ENCODE measurements at places on chromosomes 3 and 15.

DNA sequence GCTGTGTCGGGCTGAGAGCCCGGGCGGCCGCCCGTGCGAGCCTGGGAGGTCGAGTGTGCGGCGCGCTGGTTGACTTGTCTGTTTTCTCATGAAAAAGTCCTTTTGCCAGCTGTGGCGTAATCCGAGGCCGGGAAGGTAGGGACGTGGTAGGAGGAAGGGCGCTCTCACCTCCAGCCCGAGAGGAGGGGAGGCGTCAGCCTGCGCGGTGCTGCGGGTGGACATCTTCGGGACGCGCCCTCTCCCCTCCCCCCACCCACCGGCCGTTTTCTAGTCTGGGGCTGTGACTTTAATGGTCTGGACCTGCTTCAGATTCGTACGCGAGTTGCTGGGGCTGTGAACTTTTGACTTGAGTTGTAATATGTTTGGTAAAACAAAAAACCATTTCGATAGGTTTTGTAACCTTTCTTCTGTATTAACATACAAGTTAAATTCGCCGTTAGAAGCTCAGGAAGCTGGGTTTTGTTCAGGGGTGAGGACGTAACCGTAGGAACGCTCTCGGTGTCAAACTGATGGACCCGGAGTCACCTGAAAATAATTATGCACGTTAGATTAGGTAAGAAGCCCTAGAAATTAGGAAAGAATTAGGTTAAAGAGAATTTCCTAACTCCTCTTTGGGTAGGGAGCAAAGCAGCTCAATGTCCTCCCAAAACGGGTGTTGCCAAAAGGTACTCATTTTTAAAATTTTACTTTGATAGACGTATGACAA is 762 bp downstream of the NCK1 start:
- DNase-seq: peak; percentile 42

DNA sequence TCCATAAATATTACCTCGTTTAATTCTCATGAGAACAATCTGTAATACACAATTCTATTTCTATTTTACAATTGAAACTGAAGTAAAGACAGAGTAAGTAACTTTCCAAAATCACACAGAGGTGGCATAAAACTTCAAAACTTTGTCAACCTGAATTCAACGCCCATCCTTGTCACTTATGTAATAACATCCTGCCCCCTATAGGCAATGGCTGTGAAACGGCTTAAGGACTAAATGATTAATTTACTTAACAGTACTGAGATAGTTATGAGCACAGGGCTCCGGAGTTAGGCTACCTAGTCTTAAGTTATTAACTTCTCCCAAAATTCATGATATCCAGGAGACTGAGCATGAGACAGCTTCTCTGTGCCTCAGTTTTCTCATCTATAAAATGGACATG is 293.1 kb upstream of the CHRM5 start:
- no peak for DNase-seq

- DNase-seq: no peak
These were observed 60.7 kb downstream of the PDZRN3 start for GRCh38 chr3:73563896-73564582.

DNA sequence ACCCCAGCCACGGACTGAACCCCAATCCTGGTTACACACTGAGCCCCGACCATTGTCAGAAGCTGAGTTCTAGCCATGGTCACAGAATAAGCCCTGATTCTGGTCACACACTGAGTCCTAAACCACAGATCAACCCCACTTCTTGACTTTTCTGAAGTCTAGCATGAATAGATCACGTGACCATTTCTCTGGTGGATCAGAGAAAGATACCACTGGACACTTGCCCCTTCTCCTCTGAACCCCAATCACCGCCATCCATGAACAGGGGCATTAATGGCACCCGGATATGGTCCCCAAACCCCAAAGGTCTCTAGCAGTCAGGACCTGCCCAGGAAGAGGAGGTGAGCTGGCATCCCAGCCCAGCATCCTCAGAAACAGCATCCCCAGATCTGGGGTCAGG is 9.1 kb downstream of the HCN4 start:
- DNase-seq: no peak

DNA sequence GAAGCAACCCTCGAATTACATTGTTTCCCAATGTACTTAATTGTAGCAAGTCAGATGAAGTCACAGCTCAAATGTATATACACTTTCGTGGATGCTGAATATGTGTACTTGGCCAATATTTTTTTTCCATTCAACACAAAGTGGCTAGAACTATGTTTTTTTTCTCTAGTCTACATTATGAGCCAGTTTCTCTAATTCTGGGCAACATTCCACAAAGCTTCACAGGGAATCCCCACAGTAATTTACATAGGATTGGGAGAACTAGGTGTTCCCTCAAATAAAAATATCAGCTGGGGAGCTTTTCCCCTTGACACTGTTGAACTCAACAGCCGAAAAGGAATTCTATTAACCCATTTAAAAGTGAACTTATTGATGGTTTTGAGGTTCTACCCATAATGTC is 493.1 kb downstream of the MECOM start:
- DNase-seq: no peak

GRCh38 chr3:171875923-171876412 is 32.8 kb downstream of the TMEM212 start:
- DNase-seq: no peak

DNA sequence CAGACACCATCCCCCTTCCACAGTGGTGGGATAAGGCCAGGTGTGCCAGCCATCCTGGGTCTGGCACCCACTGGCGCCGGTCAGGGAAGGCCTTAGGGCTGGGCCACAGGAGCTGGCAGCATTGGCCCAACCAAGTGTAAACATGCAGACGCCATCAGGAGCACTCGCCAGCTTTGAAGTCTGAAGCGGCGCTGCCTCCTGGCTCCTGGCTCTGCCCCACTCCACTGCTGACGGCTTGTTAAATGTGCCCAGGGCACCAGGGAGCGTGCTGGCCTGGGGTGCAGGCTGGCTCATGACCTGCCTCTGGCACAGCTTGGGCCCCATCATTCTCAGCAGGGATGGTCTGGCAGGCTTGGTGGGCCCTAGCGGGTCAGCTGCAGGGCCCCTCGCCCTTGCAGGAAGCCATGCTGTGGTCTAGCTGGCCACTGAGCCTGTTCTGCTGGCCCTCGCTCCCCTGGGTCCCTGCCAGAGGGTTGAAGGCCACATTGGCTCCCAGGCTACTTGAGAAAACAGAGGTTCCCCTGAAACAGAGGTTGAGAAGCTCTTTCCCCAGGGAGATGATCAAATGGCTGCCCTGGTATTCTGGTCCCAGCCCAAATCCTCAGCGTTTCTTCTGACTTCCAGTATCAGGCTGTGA is 116.6 kb downstream of the DNAJB8 start:
- DNase-seq: no peak

GRCh38 chr3:117856354-117856753 is 1146.8 kb downstream of the TUSC7 start:
- no peak for DNase-seq

DNA sequence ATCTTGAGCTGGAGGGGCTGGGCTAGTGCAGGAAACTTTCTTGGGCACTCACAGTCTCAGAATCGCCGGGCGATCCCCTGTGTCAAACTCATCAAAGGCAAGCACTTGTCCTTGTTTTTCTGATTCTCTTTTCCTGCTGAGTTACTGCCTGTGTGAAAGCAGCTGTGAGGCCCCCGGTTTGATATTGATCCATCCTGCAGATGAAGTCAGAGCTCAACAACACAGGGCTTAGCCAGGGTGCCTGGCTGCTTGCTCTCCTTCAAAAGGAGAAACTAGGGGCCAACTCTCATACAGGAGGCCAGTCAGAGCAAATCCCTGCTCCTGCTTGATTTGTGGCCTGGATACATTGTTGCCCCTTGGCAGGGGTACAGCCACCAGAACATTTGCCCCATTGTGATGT is 22.9 kb downstream of the CLSTN2 start:
- DNase-seq: no peak

DNA sequence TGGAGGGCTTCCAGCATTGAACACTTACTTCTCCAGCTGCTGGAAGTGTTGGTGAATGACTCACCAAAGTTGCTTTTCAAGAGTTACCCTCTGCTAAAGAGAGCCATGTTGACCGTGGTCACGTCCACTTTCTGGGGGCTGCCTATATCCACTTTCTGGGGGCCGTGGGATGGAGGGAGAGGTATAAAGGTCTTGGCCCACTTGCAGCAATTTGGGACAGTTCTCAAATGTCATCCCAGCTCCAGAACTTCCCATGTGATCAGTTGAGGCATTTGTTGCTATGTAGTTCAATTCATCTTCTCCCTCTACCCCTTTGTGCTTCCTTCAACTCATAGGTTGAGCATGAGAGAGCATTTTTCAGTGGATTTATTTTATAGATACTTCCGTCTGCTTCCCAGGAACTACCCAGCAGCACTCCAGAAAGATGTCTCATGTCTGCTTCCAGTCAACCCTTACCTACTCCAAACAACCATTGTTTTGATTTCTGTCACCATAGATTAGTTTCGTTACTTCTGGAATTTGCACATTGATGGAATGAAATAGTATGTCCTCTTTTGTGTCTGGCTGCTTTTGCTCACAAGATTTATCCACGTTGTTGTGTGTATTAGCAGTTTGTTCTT is 130.6 kb downstream of the TCF12 start:
- no peak for DNase-seq

DNA sequence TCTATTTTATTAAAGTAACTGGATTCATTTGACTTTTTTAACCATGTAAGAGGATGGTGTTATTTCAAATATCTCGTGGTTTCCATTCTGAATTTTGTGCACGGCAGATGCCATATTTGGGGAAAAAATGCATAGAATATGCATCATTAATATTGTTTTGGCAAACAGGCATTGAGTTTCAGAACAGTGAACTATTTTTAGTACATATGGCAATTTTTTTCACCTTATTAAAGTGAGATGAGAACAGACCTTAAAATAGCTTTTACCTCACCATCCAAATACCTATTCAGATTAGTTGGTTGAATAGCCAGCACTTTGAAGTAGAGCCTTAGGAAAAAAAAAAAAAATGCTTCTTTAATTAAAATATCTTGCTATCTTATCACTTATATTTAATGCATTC is 117.3 kb upstream of the FLNB start:
- DNase-seq: no peak

- DNase-seq: no peak
These were observed 10.6 kb downstream of the DENND6A start for GRCh38 chr3:57682284-57682683.

DNA sequence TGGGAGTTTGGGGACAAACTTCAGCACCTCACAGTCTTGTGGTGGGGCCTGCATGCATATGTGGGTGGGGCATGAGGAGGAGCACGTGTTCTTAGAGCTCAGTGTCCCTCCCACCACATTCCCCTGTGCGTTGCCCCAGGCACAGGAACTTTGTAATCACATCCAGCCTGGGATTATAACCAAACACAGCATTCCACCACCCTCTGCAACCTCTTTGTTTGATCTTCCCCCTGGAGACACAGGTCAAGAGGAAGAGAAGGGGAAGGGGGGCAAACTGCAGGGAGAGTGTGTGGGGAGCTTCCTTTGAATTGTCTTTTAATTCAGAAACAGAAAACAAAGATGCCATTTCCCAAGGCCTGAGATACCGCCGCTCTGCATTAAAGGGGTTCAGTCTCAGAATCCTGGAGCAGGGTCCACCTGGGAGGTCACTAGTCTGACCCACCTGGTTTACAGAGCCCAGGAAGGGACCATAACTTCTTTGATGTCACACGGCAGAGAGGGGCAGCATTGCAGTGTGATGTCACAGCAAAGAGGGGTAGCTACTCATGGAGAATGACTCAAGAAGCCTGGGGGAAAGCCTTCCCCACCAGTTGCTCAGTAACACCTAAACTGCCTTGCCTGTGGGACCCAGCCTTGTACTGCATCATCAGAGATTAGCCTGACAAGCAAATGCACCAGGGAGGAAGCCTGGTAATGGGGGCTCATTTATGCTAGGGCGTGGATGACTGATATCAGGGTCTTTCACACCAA is 106.3 kb upstream of the RNU6-1 start:
- DNase-seq: no peak

- no peak for DNase-seq
These were observed 38.0 kb upstream of the GBE1 start for GRCh38 chr3:81799403-81799802.

- DNase-seq: no peak
These were observed 91.6 kb downstream of the RASA2 start for GRCh38 chr3:141578202-141578973.

- no peak for DNase-seq
These were observed 267.5 kb upstream of the NR2E3 start for GRCh38 chr15:71542836-71543235.

DNA sequence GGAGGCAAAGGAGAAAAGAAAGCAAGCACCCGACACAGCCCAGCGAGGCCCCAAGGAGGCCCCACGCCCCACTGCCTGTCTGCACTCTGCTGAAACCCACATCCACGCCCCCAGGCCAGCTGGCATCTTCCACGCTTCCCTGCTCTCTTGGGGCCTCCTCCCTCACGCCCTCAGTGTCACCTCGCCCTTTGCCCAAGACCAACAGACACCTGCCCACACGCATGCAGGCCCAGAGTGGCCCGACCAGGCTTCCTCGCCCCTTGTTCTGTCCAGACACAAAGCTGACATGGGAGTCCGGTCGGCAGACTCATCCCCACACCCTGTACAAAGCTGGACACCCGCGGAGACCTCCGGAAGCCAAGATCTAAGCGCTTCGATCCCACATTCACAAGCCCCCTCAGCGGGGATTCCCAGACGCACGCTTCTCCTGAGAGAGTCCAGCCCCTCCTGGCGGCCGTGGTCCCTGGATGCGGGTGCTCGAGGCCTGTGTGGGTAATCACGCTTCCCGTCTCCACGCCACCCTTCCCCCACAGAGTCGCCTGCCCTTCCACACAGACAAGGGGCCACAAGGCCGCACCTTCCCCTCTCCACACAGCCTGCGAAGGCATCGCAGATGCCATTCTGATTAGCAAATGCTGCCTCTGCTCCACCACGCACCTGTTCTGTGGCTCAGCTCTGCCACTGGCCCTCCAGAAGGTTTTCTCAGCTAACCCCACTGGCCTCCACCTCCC is 176.6 kb downstream of the XXYLT1 start:
- DNase-seq: peak; percentile 42

- DNase-seq: no peak
These were observed 240.8 kb upstream of the CNTN6 start for GRCh38 chr3:852033-852432.

- no peak for DNase-seq
These were observed 6.9 kb downstream of the CMTM7 start for GRCh38 chr3:32398531-32398930.

DNA sequence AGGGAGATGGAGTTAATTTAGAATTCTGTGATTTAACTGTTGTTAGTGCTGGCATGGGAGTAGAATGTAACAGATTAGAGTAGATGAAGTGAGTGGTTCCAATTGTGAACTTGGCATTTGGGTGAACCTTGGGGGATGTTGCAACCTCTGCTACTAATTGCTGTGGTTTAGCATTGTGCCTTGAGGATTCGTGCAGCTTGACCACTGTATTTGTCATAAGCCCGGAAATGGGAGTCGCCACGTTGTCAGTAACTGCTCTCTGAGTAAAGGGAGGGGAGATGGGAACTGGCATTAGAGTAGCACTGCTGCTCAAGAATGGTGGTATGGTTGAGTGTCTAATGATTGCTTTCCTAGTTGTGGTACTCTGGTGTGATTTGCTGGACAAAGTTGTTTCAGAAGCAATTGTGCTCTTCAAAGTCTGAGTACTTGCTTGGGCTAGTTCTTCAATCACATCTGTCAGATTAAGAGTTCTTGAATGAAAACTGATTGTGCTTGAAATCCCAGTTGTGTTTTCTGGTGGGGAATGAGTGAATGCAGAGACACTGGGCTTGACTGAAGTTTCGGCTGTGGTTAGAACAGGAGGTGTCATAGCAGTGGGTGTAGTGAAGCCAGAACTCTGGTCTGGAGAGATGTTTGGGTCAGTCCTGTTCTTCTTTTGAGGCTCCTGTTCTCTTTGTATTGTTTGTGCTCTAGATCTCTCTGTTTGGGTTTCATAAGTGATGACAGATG is 15.4 kb downstream of the IGSF10 start:
- DNase-seq: no peak

GRCh38 chr15:74960995-74961588 is 4.5 kb upstream of the RPP25 start:
- DNase-seq: no peak
